ENCODE measurements at places on chromosomes 3 and 15. TPM values are rescaled to one million over a fixed set of nuclear protein-coding genes. Genes with fewer than 3 reads are reported as not detected.

DNA sequence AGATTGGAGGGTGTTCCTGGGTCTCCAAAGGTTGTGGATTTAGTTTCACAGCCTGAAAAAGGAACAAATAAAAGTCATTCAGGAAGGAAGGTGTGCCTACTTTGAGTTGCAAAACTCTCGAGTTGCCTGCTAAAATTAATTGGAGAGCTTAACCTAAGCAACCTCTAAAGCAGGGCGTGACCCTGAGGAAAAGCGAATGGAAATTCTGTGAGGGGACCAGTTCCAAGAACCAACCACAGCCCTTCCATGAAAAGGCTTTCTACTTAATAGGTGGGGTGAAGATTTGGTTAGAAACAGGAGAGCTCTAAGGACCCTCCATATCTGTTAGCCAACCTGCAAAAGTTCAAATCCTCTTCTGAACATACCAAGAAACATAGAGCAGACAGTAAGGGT lies 1.5 kb downstream of the CD80 start:
- no peak for DNase-seq

DNA sequence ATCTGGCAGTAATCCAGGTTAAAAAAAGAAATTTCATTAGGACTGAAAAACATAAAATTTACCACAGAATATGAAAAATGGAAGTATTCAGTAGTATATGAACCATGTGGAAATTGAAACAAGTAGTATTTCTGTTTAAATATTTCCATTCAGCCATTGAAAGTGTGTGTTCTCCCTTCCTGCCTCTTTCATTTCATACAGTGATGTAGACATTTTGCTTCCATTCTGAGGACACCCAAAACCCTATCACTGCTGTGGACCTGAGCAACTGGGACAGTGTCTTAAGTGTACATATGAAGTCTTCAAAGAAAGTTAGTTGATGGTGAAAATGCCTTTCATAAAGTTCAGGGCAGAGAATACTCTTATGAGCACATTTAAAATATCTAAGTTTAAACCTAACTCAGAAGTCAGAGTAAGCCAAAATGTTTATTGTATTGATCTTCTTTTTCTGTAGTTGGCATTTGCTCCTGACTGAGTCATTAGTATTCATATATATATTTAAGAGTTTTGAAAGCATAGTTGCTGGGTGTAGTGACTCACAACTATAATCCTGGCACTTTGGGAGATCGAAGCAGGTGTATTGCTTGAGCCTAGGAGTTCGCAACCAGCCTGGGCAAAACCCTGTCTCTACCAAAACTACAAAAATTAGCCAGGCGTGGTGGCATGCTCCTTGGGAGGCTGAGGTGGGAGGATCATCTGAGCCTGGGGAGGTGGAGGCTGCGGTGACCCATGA lies 198.8 kb downstream of the KLHL25 start:
- DNase-seq: no peak

DNA sequence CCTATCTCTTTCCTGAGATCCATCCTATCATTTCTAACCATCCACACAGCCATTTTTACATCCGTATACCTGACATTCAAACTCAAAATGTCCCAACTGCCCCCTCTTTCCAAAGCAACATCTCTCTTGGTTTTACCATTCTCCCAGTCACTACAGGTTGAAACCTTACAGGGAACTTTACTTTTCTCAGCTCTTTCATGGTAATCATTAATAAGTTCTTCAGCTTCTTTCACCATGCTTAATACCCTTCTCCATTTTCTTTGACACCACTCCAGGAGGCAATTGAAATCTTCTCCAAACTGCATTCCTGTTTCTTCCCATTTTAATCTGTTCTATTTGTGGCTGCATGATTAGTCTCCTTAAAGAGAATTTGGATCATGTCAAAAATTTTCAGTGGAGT lies 352.5 kb downstream of the GAP43 start:
- DNase-seq: no peak

GRCh38 chr15:98952381-98952803 lies 55.2 kb downstream of the PGPEP1L start:
- DNase-seq: no peak

Gene IL20RB
- 1.3 TPM for total RNA-seq

- DNase-seq: no peak
Observed at GRCh38 chr3:11185564-11186317, 31.4 kb downstream of the HRH1 start.

- no peak for DNase-seq
Observed at GRCh38 chr3:189685860-189686259, 54.7 kb downstream of the TP63 start.

Gene BTLA
- 35.7 TPM for total RNA-seq

DNA sequence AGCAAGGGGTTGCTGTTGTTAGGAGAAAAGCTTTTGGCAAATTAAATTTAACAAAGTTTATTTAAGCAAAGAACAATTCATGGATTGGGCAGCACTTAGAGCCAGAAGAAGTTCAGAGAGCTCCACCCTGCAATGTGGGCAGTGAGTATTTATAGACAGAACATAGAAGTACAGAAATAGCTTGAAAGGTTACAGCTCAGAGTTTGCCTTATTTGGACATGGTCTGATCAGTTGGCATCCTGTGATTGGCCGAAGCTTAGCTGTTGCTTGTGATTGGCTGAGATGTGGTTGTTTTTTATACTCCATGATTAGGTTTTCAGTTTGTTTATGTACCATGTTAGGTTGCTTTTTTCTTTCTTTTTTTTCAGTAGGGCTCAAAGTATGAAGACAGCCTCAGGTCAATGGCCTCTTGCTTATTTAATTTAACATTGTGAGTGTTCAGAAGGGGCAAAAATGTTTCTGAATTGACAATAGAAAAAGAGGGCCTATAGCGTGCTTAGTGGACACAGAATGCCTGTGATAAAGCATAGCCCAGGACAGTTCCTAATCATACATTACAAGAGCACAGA lies 293.8 kb downstream of the IGSF11 start:
- no peak for DNase-seq

Gene PLCL2
- total RNA-seq: 12.8 TPM

Gene SLC9C1
- 0.37 TPM for total RNA-seq

- DNase-seq: no peak
Observed at GRCh38 chr3:122255757-122256439, 69.2 kb upstream of the CSTA start.

Gene SEMA3F
- total RNA-seq: 0.21 TPM

- DNase-seq: no peak
Observed at GRCh38 chr3:115651599-115651998, 28.3 kb downstream of the GAP43 start.

- DNase-seq: no peak
Observed at GRCh38 chr3:94246171-94246570, 183.3 kb downstream of the NSUN3 start.

GRCh38 chr3:117788061-117788460 lies 1078.5 kb downstream of the TUSC7 start:
- DNase-seq: no peak

Gene ARGFX
- not detected for total RNA-seq

- DNase-seq: no peak
Observed at GRCh38 chr3:31610700-31611275, 78.1 kb downstream of the STT3B start.

GRCh38 chr15:57516327-57517029 lies 75.2 kb upstream of the MYZAP start:
- no peak for DNase-seq
